Kasumi-1 (cell line): ENCODE measurements at places on chromosomes 11 and 22.

- DNase-seq, result no peak
Measured at GRCh38 chr22:45802054-45802453, 130.4 kb downstream of the ATXN10 start.

GRCh38 chr11:39174196-39174595 is 2285.3 kb downstream of the LRRC4C start:
- no peak for DNase-seq

GRCh38 chr11:69380451-69380901 is 86.5 kb downstream of the MYEOV start:
- no peak for DNase-seq

- DNase-seq, result no peak
Measured at GRCh38 chr11:95586661-95587060, 202.9 kb downstream of the FAM76B start.

GRCh38 chr11:87295237-87295636 is 257.5 kb downstream of the TMEM135 start:
- no peak for DNase-seq

- DNase-seq, result peak; percentile 69
Measured at GRCh38 chr11:26286472-26287066, 45.4 kb upstream of the ANO3 start.

DNA sequence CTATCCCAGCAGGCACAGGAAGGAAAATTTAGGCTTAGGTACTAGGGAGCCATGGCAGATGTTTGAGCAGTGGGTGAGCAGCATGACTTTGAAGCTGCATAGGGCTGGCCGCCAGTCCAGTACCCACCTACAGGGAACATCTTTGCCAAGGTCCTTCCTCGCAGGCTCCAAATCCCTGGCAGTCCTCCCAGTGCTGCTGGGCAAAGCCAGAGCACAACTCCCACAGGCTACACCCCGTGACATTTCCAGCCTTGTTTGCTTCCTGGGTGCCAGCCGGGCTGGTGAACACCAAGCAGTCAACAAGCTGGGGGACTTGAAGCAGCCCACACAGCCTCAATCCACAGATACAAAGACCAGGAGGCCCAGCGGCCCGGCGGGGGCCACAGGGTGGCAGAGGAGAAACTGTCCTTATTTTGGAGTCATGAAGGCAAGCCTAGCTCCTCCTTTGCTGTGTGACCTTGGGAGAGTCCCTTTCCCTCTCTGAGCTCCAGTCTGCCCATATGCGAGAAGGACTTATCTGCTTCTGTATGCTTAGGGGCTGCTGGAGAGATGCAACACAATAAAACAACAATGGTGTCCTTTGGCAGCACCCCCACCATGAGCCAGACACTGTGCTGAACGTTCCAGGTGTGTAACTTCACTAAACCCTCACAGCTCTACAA is 28.0 kb downstream of the TPST2 start:
- no peak for DNase-seq

- DNase-seq, result peak; percentile 55
Measured at GRCh38 chr22:46774253-46774979, 12.0 kb downstream of the TBC1D22A start.

GRCh38 chr11:45894555-45895247 is 9.2 kb downstream of the MAPK8IP1 start:
- no peak for DNase-seq

DNA sequence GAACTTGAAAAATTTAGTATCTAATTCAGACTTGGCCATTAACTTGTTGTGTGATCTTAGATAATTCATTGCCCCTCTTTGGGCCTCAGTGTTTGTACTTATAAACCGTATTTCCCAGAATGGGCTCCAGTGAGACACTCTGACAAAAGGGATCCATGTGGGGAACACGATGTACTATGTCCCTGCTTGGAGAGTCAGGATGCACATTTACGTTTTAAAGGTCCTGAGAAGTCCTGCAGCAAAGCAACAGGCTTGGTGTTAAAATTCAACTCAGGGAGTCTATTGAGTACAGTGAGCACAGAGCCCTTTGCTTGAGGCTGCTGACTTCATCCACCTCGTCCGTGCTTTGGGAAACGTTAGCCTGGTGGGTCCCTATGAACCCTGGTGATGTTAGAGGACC is 9.0 kb downstream of the WNT11 start:
- DNase-seq, result no peak

DNA sequence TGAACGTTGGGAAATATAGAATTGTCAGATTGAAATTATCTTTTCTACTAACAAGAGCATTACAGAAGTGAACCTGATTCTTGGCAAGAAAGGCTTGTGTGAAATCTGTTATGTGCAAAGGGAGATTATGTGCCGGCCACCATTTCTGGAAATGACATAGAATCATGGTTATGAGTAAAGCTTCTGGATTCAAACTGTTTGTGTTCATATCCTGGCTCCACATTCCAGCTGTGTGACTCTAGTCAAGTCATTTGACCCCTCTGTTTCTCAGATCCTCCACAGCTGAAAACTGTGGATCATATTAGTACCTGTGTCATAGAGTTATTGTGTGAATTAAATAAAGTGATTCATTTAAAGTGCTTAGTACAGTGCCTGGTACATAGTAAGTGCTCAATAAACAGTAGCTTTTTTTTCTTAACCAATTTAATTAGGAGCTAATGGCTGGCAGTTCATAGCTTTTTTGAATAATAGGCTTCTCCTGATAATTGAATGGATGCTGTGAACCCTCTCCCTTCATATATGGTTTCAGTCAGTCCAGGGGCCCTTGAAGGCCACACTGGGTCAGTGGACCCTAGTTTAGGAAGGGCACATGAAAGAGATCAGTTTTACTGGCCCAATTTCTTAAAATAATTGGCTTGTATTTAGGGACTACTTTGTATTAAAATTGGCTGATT is 34.6 kb downstream of the EHF start:
- no peak for DNase-seq

- DNase-seq, result no peak
Measured at GRCh38 chr11:65559951-65560537, 1.9 kb upstream of the LTBP3 start.

DNA sequence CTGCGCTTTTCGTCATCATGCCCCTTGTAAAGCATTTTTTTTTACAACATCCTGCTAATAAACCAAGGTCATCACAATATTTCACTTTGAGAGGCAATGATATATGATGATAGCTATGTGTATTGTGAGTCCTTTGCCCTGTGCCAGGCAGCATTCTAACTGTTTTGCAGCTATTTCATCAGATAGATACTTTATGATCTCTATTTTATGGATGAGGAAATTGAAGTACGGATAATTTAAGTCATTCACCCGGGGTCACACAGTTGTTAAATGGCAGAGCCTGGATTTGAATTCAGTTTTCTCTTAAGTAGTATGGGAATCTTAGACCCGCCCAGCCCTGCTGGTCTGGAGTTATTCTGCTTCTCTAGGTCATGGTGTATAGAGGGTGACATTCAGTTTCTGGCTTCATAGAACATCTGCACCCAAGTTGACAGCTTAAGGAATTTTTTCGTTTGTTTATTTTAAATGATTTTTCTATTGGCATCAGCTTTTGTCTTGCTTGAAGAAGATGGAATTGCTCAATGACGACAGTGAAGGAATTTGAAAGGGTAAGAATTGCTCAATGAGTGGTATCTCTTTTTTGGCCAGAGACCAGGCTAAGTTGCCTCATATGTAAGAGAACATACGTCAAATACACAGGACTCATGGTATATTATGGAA is 926 bp downstream of the PRR5L start:
- no peak for DNase-seq

- DNase-seq, result no peak
Measured at GRCh38 chr22:35467681-35468434, 67.9 kb downstream of the MCM5 start.

DNA sequence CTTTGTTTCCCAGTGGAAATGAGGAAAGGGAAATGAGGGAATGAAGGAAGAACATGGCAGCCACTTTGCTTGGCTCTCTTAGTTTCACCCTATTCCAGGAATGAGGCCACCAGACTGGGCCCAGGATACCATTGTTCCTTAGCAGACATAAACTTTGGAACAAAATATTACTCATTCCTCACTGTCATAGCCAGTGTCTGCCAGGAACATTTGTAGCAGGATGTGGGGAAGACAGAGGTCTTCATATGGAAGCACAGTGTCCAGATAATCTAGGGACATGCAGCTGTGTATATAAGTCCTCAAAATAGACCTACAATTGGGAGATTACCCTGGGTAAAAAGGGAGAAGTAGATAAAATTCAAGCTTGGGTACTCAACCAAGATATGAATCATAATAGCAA is 15.2 kb upstream of the FUT4 start:
- DNase-seq, result no peak

- peak; percentile 39 for DNase-seq
Measured at GRCh38 chr22:28019360-28019759, 100.3 kb upstream of the PITPNB start.

GRCh38 chr11:119491753-119492510 is 69.0 kb upstream of the THY1 start:
- DNase-seq, result no peak

- no peak for DNase-seq
Measured at GRCh38 chr22:17990942-17991341, 33.4 kb downstream of the MICAL3 start.

DNA sequence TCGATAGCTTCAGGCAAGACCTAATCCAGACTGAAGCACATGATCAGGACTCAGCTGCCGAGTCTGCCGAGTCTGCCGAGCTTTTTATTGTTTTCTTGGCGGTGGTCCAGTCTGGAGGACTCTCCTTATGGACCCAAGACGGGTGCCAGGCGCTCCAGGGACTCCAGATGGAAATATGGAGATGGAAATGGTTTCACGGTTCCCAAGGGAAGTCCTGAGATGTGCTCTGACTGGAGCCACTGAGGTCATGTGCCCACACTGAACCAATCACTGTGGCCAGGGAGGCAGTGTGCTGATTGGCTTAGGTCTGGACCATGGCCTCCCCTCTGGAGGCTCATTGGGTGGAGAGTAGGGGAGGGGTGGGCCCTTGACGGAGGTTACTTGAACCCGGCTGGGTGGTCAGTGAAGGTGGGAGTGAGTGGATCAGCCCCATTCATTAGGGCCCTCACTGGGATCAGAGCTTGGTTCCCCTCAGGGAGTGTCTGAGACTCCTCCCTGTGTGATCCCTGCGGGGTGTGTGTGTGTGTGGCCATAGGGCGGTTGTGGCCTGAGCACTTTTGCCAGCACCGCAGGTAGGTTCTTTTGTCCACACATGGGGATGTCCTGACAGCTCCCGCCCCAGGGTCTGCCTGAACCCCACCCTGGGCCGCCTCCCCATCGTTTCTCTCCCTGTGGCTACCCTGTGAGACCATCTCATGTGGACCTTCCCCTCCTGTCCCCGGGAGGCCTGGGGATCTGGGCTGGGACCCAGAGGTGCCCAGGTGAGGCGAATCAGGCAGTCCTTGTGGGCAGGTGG is 14.0 kb downstream of the RPS6KA4 start:
- DNase-seq, result no peak

GRCh38 chr22:17047656-17048055 is 37.1 kb upstream of the IL17RA start:
- DNase-seq, result no peak

DNA sequence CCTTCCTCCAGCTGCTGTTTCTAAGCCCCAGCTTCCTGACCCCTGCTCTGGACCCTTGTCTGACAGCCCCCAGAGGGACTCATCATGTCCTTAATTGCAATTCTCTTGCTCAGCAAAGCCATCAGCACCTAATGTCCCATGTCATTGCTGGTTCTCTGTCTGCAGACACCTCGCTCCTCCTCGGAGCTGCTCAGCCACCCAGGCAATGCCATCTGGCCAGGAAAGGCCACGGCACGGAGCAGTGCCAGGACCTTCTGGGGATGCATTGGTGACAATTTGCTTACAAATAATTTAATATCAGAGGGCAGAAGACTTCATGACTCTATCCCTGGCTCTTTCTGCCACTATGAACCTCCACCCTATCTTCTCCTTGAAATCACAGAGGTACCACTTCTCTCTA is 107.0 kb upstream of the THY1 start:
- DNase-seq, result no peak

GRCh38 chr22:46583571-46583970 is 36.6 kb upstream of the GRAMD4 start:
- no peak for DNase-seq

DNA sequence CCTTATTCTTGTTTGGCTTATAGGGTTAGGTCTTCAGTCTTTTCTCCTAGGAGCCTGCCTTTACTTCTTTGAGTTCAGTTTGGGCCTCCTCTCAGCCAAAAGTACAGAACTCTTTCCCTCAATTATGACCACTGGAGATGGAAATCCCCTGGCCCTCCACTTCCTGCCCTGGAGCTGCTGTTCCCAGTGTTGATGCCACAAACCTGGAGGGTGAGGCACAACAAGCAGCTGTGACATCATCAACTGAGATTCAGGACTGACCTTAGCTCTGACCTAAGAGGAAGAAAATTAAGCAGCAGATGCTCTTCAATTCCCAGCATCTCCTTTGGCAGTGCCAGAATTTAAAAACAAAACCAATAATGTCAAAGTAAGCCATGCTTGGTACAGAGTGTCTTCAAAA is 3.0 kb downstream of the ABTB2 start:
- no peak for DNase-seq

- no peak for DNase-seq
Measured at GRCh38 chr11:79536155-79536917, 95.5 kb upstream of the TENM4 start.

DNA sequence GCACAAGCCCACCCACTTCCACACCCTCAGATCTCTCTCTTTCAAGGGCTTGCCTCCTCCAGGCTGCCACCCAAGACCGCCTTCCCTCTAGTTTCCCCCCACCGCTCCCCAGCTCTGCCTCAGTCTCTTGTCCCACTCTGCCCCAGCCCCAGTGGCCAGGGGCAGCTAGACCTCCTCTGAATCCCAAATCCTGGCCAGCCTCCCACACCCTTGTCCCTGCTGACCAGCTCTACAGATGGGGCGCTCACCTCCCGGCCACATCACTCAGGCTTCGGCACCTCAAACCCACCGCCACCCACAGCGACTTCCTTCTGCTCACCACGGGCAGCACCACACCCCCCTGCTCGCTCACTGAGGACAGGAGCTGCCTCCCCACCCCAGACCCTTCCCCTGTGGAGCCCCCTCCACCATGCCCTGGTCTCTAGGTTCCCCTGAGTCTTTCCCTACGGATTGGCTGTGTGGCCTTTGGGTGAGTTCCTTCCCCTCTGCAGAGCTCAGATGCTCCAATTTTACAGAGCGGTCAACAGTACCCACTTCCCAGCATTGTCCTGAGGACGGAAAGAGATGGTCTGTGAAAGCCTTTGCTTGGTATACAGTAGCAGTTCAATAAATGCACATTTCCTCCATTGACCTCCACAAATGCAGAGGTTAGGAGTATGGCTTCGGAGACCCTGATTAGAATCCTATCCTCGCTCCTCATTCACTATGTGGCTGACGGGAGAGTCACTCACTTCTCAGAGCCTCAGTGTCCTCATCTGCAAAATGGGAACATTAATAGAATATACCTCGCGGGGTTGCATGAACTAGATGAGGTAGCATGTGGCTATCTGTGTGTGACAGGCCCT is 11.5 kb upstream of the SPI1 start:
- no peak for DNase-seq
